ENCODE measurements at places on chromosomes 13 and 19.

GRCh38 chr19:13054626-13055212, 47.9 kb downstream of the LYL1 start:
- no peak for DNase-seq

DNA sequence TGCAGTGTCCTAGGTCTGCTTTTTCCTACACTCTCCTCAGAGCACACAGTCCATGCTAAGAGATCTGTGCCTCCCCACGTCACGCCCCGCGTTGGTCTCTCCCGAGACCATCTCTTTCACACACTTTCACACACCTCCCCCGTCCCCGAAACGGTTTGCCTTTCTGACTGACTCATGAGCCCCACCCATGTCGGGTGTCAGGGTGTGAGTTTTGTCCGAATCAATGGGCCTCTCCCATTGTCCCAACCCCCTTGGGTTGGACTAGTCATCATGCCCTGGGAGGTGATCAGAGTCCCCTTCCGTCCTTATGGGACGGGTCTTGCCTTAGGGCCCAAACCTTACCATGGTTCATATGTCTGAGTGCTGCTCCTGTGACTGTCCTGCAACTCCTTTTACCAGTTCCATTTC, 214.0 kb upstream of the HTR2A start:
- no peak for DNase-seq

- DNase-seq, result no peak
These were observed 5.7 kb upstream of the JUND start for GRCh38 chr19:18286973-18287635.

GRCh38 chr19:35256566-35256965, 7.8 kb downstream of the LSR start:
- no peak for DNase-seq

GRCh38 chr13:27137759-27138158, 33.9 kb downstream of the USP12 start:
- DNase-seq, result no peak

GRCh38 chr19:45632468-45633196, 6.6 kb downstream of the EML2 start:
- peak; percentile 37 for DNase-seq
